ENCODE measurements at places on chromosomes 12 and 14.

DNA sequence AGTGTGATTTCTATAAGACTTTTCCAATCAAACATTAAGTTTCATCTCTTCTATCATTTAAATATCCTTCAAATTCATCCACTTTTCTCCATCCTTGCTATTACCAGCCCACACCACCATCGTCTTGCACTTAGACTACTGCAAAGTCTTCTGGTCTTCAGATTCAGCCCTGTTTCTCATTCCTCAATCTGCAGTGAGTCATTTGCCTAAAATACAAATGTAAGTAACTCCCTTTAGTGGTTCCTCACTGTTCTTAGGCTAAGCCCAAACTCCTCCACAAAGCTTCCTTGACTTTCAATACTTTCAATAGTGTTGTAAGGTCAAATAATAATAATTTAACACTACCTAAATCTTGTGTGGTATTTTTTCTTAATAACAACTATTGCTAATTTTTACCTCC lies 83.3 kb downstream of the PLEKHG7 start:
- DNase-seq, result no peak

DNA sequence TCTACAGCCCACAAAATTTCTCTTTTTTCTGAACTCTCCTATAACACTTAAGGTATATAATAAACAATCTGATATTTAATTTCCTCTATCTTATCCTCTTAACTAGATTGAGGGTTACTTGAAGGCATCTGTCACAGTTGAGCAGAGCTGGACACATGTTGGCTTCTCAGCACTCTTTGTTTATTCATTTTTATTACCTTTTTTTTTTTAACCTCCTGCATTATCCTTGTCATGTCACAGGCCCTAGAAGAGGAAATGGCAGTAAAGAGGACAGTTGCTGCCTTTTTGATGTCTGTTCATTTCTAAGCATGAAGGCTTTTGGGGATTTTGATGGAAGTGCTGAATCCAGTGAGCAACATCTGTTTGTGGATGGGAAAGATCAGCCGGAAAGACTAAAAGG lies 32.5 kb upstream of the EVL start:
- DNase-seq, result no peak

DNA sequence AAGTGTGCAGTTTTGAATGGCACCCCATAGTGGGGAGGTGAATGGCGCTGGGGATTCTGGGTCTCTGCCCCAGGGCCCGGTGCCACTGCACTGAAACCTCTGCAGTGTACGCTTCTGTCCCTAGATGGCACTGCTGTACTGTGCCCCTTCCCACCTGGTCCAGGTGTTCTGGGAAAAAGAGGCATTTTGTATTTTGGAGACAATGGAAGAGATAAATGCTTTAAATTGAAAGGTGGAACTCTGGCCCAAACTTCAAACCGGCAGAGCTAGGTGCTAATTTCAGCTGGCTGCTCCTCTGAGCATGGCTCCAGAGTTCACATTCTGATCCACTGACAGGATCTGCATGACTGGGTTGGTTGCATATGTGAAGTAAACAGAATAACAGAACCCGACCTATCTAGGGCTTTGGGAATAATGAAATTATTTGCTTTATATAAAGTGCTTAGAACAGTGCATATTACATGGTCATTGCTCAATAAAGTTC lies 52.2 kb downstream of the KRT80 start:
- no peak for DNase-seq

DNA sequence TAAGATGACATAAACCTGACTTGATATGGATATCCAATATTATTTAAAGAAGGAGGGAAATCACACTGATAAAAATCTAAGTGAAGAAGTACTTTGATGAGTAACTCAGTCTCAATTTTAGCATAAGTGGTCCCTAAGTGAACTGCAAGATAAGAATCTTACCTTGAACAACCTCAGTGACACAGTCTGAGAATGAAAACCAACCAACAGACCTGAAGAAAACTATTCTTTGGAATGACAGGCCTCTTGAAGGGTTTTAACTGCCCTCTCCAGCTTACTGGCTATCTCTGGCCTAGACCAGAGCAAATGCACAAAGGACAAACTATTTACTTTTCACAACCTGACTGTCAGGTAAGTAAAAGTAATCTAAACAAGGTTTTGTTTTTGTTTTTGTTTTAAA lies 44.7 kb downstream of the CPM start:
- no peak for DNase-seq

GRCh38 chr12:39616251-39616650 lies 3.4 kb downstream of the ABCD2 start:
- DNase-seq, result no peak

- no peak for DNase-seq
Observed at GRCh38 chr14:92898566-92899131, 24.3 kb upstream of the CHGA start.

- DNase-seq, result no peak
Observed at GRCh38 chr14:95264271-95264973, 55.3 kb downstream of the CLMN start.

- DNase-seq, result no peak
Observed at GRCh38 chr12:59407799-59408198, 188.0 kb upstream of the SLC16A7 start.

GRCh38 chr12:42576374-42576773 lies 13.2 kb downstream of the PRICKLE1 start:
- DNase-seq, result no peak

GRCh38 chr12:85422762-85423161 lies 142.7 kb downstream of the ALX1 start:
- no peak for DNase-seq

GRCh38 chr14:67532998-67533753 lies at the start of gene PLEKHH1:
Gene PLEKHH1 (plus strand): TSS chr14:67533290. CDS start chr14:67541868, 8,578 bp downstream.
- peak; percentile 84 for DNase-seq

- DNase-seq, result no peak
Observed at GRCh38 chr14:75205591-75205990, 29.2 kb upstream of the TMED10 start.

DNA sequence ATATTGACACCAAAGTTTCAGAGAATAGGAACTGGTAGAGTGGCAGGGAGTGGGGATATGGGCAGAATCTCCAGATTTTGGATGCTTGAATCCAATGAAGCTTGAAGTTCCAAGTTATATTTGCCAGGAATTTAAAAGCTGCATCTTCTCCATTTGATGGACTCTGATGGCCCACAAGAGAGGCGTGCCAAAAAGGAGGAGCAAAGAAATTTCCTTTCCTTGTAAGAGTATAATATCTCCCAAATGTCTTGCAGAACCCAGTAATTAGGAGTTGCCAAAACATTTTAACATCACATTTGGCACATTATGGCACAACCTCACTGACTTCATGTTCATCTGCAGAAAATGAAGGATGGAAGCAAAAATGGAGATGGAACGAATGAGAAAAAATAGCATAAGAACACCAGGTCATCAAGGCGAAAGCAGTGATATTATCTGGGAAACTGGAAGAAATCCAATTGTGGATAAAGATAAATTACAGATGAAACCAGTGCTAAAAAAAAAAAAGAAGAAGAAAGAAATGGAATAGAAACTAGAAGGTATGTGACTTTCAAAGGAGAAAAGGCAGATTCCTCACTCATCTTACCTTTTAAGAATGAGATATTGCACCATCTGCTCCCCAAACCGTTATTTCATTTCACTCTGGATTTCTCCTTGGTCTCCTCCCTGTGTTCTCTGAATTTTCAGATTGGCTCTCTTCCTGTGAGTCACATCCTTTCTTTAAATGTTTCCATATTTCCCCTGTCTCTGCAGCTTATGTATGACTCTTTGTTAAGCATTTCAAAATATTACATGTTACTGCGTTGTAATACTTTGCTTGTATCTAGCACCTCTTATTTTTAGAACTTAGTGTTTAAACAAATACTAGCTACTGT lies 13.5 kb upstream of the FLRT2 start:
- no peak for DNase-seq

- DNase-seq, result no peak
Observed at GRCh38 chr14:74423246-74423645, 2.8 kb downstream of the SYNDIG1L start.

GRCh38 chr14:64719601-64720000 lies 15.4 kb downstream of the PLEKHG3 start:
- no peak for DNase-seq

GRCh38 chr12:27545665-27546064 lies 21.7 kb downstream of the PPFIBP1 start:
- DNase-seq, result no peak

DNA sequence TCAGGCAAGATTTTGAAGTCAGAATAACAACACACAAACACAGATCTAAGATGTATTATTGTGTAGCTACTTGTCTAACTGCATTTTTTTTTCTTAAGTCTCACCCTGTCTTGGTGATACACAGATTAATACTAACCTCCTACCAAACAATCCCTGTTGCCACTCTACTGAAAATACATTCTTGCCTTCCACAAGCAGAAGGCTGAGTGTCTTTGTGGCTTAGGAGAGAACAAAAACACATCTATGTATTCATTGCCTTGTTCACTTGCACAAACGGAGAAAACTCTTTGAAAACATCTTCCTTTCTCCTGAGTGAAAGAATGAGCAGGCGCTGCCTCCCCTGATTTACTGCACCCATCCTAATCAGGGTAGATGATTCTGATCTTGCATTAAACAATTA lies 642.2 kb downstream of the DIO2 start:
- DNase-seq, result no peak

DNA sequence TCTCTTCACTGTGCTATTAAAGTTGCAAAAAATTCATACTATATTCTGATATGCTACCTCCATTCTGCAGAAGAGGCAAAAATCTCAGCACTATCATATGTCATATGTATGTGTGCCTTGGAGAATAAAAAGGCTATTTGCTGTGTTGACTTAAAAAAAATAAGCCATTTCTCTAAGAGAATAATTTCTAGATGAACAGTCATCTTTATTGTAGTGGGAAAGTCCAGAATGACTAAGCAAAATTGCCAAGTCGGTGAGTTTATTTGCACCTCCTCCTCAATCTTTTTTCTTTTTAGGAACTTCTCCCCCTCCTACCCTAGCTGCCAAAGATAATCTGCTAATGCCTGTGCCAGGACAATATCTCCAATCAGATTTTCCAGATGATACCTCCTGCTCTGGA lies 353.8 kb upstream of the FAR2 start:
- DNase-seq, result no peak

Data from NCI-H510A (cell line).